ENCODE measurements at places on chromosomes 1 and 21.

DNA sequence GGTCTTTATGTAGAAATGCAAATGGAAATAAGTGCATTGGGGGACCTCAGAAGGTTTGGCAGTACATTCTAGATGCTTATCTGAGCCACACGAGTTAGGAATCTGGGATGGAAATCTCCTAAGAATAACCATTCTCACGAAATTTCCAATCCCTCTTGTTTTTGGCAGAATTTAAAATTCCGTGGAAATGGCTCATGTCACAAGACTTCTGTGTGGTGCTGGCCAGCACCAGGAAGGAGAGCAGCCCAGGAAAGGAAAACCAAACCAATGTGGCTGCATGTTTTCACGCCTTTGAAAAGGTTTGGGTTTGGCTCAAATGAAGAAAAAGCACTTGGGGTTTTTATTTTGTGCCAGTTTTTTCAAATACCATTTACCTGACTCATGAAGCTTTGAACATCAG lies 80.1 kb upstream of the KCNK2 start:
- no peak for DNase-seq

- DNase-seq, result no peak
Measured at GRCh38 chr1:160108888-160109662, 6.5 kb upstream of the ATP1A2 start.

DNA sequence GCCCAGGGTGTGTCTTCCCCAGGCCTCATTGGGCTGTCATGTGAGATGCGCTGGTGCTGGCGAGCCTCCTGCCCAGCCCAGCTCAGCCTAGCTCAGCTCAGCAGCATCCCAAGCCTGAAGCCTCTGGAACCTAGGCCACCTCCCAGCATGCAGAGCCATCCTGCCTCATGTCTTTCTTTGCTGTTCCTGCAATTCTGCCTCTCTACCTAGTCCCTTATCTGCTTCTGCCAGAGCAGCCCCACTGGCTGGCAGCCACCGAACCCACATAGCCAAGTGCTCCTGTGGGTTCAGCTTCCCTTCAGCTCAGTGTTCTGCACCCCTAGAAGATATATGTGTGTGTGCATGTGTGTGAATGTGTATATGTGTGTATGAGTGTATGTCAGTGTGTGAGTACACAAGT lies 291.5 kb upstream of the VAMP3 start:
- DNase-seq, result no peak

GRCh38 chr1:15174615-15174983 lies 21.1 kb downstream of the TMEM51 start:
- DNase-seq, result no peak

DNA sequence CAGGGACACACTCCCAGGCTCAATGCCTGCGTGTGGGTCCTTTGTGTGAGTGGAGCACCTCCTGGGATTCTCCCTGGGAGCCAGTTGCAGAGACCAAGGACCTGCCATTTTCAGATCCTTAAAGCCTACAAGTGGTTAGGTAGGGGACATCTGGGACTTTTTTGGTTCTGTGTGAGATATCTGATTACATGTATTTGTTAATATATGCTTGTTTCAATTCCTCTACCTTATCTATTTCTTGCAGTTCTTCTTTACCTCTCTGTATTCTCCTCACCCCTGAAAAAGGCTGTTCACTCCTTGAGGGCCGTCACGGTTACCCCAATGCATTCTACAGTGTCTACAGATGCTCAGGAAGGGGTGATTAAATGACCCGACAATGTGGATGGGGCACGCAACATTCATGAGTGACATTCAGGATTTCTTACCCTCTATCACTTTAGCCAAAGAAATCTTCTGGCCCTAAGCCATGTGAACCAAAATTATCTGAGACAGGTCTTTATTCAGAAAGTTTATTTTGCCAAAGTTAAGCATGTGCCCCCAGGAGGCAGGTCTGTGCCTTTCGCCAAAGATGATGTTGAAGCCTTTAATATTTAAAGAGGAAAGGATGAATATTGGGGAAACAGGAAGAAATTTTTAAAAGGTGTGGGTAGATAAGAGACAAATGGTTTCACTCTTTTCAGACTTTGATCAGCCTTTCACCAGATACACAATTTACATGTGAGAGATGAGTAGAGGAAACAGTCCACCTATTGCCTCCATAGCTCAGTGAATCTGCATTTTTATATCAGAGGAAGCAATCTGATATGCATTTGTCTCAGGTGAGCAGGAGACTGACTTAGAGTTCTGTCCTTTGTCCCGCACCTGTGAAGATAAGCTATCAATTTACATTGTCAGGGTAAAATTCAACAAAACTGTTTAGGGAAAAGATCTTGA lies 44.6 kb upstream of the MPZL1 start:
- no peak for DNase-seq

- no peak for DNase-seq
Measured at GRCh38 chr1:18320051-18320450, 160.7 kb upstream of the KLHDC7A start.

- DNase-seq, result no peak
Measured at GRCh38 chr1:60923389-60924087, 158.8 kb upstream of the NFIA start.

GRCh38 chr1:19312782-19313635 lies 883 bp downstream of the SLC66A1 start:
- DNase-seq, result no peak

DNA sequence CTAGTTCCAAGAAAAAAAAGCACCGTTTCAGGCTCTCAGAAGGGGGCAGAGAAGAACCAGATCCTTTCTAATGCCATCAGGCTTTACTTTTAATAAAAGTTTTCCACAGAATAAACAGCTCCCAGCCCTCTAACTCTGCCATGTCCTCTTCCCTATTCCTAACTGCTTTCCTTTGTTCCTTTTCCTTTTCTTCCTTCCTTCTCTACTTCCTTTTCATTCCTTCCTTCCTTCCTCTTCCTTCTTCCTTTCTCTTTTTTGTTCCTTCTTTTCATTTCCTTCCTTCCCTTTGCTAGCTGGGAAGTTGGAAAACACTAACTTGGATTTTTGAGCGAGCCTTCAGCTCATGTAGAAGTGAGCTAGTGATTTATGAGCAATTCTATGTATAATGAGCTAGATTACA lies 46.2 kb downstream of the KDM5B start:
- DNase-seq, result no peak

Data from stimulated activated CD8-positive, alpha-beta memory T cell treated with anti-CD3 and anti-CD28 coated beads, Interleukin-4, amount 100 ng/mL, for 4 hours (primary cell).